ENCODE measurements at places on chromosomes 16 and 17. TPM values are rescaled to one million over a fixed set of nuclear protein-coding genes. Genes with fewer than 3 reads are reported as not detected.

Gene CASKIN2
- total RNA-seq = 32.3 TPM

Gene KRTAP16-1
- total RNA-seq = not detected

Gene NACA2
- total RNA-seq = not detected

Gene SSTR5
- 0.56 TPM for total RNA-seq

Gene ITGAE
- total RNA-seq = 24.5 TPM

Gene SDR42E2
- not detected for total RNA-seq

Gene TBC1D3I
- 0.46 TPM for total RNA-seq

Gene KRT27
- not detected for total RNA-seq

Gene KRTAP4-6
- total RNA-seq = not detected

Gene KRT222
- 0.75 TPM for total RNA-seq

Gene C16orf74
- total RNA-seq = 7.3 TPM

Gene CMTM2
- not detected for total RNA-seq

Gene TANC2
- 21.9 TPM for total RNA-seq

Gene MT1M
- not detected for total RNA-seq

Gene CSNK2A2
- 128 TPM for total RNA-seq

Gene LRRC46
- not detected for total RNA-seq

Gene INO80E
- 91.2 TPM for total RNA-seq

Gene KSR1
- 34.7 TPM for total RNA-seq

Gene IL21R
- 0.34 TPM for total RNA-seq

Gene ITGAX
- not detected for total RNA-seq

Gene KCNG4
- total RNA-seq = not detected

Gene EMC8
- 47.9 TPM for total RNA-seq

Gene MEIOC
- 4.8 TPM for total RNA-seq

Gene CDH5
- total RNA-seq = 0.59 TPM

Gene CLDN7
- 119 TPM for total RNA-seq

Gene ATP2A3
- 32.0 TPM for total RNA-seq

Gene ARHGAP44
- total RNA-seq = 22.2 TPM

Gene NLRP1
- 10.4 TPM for total RNA-seq

Gene CCL16
- not detected for total RNA-seq

Gene TPSG1
- not detected for total RNA-seq

Gene TPSAB1
- not detected for total RNA-seq

Gene NPIPB13
- 15.5 TPM for total RNA-seq

Gene P2RX1
- 0.19 TPM for total RNA-seq

Gene CNGB1
- total RNA-seq = not detected

Gene GNG13
- not detected for total RNA-seq

Gene MRPS34
- 252 TPM for total RNA-seq

Gene TEKT1
- total RNA-seq = not detected

Gene CES5A
- total RNA-seq = not detected

Gene GAS2L2
- total RNA-seq = not detected

Gene SULT1A2
- 0.35 TPM for total RNA-seq

Gene KRT13
- total RNA-seq = not detected

Gene SLFN14
- not detected for total RNA-seq

Gene WNT3
- total RNA-seq = 2.0 TPM

Gene SYT17
- 5.6 TPM for total RNA-seq

Gene SLC38A8
- total RNA-seq = not detected
